HFF-Myc (cell line): ENCODE measurements at places on chromosomes 5 and 9.

GRCh38 chr5:107213025-107213424 is 457.7 kb downstream of the EFNA5 start:
- DNase-seq: no peak

GRCh38 chr5:78540335-78541085 is 108.1 kb downstream of the LHFPL2 start:
- DNase-seq: no peak

GRCh38 chr5:64149268-64149667 is 16.4 kb upstream of the RNF180 start:
- DNase-seq: no peak

- DNase-seq: no peak
Measured at GRCh38 chr9:121914604-121915303, 178.4 kb downstream of the TTLL11 start.
